Activated gamma-delta T cell (primary cell): ENCODE measurements at places on chromosomes 7 and 10.

GRCh38 chr10:129605266-129605985, 138.4 kb downstream of the MGMT start:
- DNase-seq = no peak

DNA sequence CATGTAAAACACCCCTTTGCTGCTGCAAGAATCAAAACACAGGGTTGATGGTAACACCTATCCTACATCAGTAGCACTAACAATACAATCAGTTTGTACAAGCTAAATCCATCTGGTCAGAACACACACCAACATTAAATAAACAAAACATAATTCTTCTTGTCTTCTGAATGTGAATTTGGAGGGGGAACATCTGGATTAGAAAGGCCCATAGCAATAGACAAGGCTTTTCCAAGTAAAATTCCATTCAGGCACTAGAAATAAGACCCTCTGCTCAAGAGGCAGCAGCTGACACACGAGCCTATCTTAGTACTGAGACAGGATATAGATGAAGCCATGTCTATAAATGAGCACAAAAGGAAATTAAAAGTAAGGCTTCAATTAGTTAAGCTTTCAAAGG, 839.9 kb upstream of the LRRTM3 start:
- DNase-seq = no peak

- DNase-seq = no peak
These were observed 3.8 kb downstream of the UPK3B start for GRCh38 chr7:76513817-76514799.

GRCh38 chr10:122510326-122510725, 49.0 kb downstream of the HTRA1 start:
- no peak for DNase-seq

GRCh38 chr7:90593205-90593604, 2.9 kb upstream of the CDK14 start:
- DNase-seq = no peak

GRCh38 chr10:132881186-132881920, 61.0 kb downstream of the CFAP46 start:
- DNase-seq = no peak

DNA sequence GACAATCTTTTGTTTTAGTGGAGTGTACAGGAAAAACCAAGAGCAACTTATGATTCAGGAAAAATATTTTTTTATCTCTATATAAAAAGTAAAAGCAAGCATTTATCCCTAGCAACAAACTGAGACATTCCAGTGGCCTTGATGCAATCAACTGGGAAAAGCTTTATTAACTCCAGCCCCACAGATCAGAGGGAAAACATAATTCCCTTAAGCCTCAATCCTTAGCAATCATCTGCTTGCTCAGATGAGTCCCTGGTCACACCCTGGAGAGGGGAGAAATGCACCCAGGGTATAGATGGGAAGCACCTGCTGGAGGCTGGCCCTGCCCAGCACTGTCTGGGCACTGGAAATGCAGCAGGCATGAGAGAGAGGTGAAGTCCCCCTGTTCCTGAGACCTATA, 636.6 kb downstream of the TNS3 start:
- no peak for DNase-seq

GRCh38 chr10:70981171-70981836, 92.9 kb upstream of the PCBD1 start:
- DNase-seq = no peak

DNA sequence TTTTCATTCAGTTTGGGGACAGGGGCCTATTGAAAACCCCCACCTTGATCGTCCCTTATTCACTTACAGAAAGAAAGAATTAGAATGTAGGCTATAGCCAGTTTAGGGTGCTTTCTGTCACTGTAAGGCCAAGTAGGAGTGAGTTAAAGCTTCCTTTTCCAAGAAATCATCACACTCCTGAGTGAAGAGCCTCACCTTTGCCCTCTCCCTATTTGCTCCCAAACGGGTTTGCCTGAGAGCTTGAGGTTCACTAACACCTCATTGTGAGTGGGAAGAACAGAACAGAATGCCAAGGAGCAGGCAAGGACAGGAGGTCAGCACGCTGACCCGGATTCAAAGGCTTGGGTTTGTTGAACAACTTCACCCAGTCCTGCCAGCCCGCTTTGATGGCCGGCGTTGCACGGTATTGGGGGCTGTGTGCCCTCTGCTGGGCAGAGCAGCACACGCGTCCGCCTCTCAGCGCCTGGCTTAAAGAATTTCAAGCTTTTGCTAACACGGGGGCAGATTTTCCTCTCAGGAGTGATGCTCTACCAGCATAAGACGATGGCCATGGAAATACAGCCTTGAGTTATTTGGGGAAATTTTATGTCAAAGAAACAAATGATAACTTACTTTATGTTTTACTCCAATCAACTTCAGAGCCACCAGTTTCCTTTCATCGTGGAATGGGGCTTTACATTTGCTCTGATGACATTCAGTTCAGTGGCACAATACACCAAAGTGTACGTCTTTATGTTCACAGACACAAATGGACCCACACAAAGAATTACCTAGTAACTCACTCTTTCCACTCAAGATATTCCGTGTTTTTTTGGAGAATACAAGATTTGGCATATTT, 470.0 kb downstream of the SUGCT start:
- no peak for DNase-seq

GRCh38 chr10:117412469-117413010, 37.3 kb upstream of the PDZD8 start:
- no peak for DNase-seq

DNA sequence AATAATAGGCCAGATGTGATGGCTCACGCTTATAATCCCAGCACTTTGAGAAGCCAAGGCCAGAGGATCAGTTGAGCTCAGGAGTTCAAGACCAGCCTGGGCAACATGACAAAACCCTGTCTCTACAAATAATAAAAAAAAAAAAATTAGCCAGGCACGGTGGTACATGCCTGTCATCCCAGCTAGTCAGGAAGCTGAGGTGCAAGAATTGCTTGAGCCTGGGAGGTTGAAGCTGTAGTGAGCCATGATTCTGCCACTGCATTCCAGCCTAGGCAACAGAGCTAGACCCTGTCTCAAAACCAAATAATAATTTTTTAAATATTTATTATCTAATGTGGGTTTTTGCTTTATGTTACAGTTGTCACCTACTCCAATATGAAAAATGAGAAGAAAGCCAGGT, 178.9 kb downstream of the ADK start:
- DNase-seq = no peak

GRCh38 chr10:86300399-86300925, 66.1 kb downstream of the GRID1 start:
- DNase-seq = no peak

DNA sequence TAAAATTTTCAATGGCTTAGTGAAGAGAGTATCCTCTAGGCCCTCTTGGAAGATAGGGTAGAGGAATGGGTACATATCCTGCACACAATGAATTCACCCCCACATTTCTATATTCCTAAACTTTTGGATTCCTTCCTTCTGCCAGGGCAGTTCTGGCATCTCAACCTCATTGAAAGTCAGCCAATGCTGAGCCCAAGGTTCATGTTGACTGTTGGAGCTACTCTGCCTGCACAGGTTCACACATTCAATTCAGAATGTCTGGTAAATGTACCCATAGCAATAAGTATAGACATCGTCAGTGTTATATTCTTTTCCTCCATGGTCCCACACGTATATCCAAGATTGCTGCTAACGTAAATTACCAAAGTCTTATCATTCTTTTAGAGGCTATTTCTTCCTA, 48.9 kb upstream of the STARD3NL start:
- no peak for DNase-seq

GRCh38 chr10:111522551-111522950, 445.7 kb downstream of the ADRA2A start:
- DNase-seq = no peak

- no peak for DNase-seq
These were observed 8.6 kb downstream of the ADRB1 start for GRCh38 chr10:114052255-114052654.

DNA sequence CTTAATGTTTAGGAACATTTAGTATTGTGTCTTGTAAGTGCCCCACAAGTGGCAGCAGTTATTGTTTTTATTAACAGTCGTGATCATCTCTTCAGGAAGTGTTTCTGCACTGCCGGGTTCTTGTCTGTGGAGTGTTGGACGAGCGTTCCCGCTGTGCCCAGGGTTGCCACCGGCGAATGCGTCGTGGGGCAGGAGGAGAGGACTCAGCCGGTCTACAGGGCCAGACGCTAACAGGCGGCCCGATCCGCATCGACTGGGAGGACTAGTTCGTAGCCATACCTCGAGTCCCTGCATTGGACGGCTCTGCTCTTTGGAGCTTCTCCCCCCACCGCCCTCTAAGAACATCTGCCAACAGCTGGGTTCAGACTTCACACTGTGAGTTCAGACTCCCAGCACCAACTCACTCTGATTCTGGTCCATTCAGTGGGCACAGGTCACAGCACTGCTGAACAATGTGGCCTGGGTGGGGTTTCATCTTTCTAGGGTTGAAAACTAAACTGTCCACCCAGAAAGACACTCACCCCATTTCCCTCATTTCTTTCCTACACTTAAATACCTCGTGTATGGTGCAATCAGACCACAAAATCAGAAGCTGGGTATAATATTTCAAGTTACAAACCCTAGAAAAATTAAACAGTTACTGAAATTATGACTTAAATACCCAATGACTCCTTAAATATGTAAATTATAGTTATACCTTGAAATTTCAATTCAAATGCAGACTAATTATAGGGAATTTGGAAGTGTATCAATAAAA, 22.2 kb downstream of the PLA2G12B start:
- no peak for DNase-seq
